ENCODE measurements at places on chromosomes 2 and 18. TPM values are rescaled to one million over a fixed set of nuclear protein-coding genes. Genes with fewer than 3 reads are reported as not detected.
A peak's percentile ranks its signal among the peaks of the same experiment; 100 is the strongest.

DNA sequence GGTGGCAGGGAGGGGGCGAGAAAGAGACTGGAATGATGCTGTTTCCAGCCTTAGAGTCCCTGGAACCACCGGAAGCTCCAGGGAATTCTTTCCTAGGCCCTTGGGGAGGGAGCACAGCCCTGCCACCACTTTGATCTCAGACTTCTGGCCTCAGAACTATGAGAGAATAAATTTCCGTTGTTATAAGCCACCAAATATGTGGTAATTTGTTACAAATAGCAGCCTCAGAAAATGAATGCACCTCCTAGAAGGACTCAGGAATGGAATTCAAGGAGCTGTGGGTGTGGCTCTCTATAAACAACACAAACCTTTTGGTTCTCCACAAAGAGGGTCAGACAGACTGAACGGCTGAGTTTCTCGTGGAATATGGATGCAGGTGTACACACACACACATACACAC lies 144.5 kb downstream of the ACKR3 start:
- DNase-seq = no peak

- peak; percentile 72 for DNase-seq
Measured at GRCh38 chr2:68465081-68465916, 1.8 kb downstream of the FBXO48 start.

GRCh38 chr2:227132986-227133385 lies 31.0 kb downstream of the COL4A4 start:
- no peak for DNase-seq

DNA sequence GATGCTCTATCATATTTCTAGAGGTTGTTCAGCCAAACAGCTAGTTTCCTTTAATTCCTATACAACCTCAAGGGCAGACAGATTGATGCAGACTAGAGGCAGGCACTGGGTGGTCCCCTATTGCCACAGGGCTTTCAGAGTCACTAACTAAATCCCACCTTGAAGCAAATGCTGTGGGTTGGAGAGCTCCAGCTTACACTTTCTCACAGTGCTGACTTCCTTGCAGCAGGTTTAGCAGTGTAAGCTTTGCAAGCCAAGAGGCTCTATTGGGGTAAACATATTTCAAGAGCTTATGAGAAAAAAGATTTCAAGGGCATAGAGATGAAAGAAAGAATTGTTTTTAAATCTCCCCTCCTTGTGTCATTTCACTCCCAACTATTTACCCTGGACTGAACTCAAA lies 366.5 kb upstream of the CRIM1 start:
- no peak for DNase-seq

The C1QL2 gene
- not detected for total RNA-seq

- no peak for DNase-seq
Measured at GRCh38 chr2:38866773-38867443, 8.8 kb downstream of the DHX57 start.

All from activated CD8-positive, alpha-beta T cell treated with anti-CD3 and anti-CD28 coated beads for 36 hours (primary cell).